ENCODE measurements at places on chromosomes 2 and 18.
A peak's percentile ranks its signal among the peaks of the same experiment; 100 is the strongest.

DNA sequence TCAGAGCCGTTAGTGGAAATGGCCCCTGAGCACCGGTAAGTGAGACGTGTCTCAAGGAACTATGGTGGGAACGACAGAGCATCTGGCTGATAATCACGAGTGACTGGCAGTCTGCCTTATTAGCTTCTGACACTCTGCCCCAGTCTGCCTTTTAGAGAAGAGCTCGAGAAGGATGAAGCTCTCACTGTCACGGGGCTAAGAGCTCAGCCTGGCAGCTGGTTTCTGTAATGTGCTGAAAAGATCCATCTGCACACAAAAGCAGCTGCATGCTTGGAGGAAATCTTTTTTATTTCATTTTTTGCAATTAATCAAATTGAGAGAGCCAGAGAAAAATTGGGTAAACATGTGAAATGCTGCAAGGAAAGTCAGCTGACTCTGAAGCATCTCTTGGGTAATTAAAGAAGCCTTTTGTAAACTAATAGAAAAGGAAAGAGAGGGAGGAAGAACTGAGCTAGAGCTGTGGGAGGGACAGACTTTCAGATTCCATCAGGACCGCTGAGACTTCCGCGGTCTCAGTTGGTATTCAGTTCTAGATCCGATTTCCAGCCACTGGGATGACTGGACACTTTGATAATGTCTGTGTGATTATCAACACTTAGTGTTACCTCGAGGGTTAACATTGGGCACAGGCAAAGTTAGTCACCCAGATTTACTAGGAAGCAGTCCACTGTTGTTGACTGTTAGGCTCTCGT is 24.4 kb downstream of the MBP start:
- peak; percentile 86 for DNase-seq

GRCh38 chr2:239152916-239153305 is 247.9 kb downstream of the HDAC4 start:
- DNase-seq = no peak

GRCh38 chr18:3544537-3544936 is 94.6 kb downstream of the TGIF1 start:
- DNase-seq = no peak

DNA sequence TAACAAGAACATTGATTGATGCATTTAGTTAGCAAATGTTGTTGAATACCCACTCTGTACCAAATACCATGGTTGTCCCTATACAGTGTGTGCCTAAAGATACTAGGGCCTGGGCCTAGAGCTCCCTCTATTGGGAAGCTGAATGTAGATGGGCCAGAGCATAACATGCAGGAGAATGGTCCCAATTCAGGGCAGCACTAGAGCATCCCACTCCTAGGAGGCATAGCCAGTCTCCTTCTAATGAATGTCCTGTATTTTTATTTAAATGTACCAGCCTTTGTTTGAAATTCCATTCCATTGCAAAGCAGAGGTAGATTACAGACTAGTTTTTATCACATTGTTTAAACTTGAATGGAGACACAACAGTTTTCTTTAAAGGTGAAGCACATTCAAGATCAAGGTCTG is 90.6 kb downstream of the FEZ2 start:
- DNase-seq = no peak

DNA sequence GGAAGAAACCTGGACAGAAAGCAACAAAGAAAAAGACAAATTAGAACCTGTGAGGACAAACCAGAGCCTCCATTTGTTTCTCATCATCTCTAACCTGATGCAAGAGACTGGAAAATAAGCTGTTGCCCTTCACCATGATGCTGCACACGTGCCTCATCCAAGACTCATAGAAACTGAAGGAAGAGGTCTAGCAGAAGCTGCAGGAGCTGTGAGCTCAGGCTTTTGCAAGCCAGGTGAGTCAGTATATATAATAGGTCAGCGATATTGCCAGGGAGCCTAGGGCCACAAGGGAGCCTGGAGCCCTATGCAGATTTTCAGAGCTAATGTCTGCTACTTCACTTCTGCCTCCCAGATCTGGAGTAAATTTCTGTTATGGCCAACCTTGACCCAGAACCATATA is 163.1 kb downstream of the LNPK start:
- DNase-seq = no peak

GRCh38 chr2:32962690-32963089 is 15.9 kb downstream of the LTBP1 start:
- no peak for DNase-seq

- no peak for DNase-seq
Observed at GRCh38 chr2:45964223-45964841, 312.9 kb downstream of the PRKCE start.

DNA sequence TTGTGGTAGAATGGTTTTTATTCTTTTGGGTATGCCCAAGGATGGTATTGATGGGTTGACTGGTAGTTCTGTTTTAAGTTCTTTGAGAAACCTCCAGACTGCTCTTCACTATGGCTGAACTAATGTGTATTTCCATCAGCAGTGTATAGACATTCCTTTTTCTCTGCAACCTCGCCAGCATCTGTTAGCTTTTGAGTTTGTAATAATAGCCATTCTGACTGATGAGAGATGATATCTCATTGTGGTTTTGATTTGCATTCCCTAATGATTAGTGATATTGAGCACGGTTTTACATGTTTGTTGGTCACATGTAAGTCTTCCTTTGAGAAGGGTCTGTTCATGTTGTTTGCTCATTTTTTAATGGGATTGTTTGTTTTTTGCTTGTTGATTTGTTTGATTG is 1348.7 kb upstream of the NXPH2 start:
- no peak for DNase-seq

DNA sequence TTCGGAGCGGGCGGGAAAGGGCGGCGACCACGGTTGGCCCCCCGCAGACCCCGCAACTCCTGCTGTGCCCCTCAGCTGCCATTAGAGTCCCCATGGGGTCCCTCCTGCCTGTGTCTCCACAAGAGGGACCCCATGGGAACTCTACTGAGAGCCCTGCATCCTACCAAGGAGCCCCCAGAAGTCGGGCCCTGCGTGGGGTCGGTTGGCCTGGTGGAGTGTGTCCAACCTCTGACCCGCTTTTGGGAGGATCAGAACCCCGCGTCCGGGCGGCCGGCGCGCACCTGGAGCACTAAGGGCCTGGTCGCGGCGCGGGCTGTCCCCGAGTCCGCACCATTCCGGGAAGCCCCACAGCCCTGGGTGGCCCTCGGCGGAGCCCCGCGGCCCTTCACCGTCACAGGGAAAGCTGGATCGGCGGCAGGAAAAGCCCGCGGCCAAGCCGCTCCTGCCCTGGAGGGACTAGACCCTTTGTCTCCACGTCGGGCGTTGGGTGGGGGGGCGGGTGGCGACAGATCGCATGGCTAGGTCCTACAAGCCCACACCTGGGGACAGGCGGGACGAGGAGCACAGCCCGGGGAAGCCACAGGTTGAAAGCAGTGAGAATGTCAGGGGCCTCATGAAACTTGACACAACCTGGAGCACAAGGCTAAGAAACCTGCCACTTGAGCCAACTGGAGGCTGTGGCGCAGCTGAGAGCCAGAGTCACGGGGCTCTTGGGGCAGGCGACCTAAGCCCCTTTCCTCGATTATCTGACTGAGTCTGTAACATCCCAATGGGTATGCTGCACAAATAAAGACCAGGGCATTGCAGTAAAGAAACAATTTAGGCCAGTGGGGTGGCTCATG is 11.2 kb upstream of the CXXC1 start:
- no peak for DNase-seq

- peak; percentile 1 for DNase-seq
Observed at GRCh38 chr2:64914735-64915509, 74.3 kb upstream of the SLC1A4 start.

DNA sequence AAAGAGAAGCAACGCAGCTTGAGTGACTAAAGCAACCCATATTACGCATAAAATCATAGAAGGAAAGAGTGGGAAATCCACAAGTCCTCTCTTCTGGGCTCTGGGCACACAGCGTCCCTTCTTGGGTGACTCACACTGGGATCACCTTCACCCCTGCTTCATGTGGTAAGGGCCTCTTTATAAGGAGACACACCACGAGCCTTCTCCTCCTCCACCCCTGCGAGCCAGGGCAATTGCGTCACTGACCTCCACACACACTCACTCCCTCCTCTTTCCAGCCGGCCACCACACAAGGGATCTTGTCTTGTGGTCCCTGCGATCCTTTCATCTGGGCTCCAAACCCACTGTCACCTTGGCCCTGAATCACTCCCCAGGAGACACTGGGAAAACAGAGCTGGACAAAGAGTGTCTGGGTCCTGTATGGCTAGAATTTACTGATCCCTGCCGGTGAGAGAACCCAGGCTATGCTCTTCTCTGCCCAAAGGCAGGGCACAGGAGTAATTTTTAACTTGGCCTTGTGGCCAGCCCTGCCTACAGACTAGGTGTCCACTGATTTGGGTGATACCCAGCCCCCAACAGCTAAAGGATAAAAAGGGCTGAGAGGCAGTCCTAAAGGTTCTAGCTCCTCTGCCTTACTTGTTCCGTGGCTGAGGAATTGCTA is 35.3 kb downstream of the NHEJ1 start:
- peak; percentile 84 for DNase-seq

DNA sequence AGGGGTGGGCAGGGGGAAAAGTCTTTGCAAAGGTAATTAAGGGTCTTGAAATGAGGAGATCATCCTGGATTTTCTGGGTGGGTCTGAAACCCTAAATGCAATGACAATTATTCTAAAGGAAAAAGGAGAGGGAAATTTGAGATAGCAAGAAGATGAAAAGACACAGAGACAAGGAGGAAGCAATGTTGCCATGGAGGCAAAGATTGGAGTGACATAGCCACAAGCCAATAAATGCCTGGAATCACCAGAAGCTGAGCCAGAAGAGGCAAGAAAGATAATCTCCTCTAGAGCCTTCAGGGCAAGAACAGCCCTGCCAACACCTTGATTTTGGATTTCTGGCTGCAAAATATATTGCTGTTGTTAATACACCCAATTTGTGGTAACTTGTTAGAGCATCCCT is 1246.3 kb upstream of the PIK3C3 start:
- no peak for DNase-seq
